ENCODE measurements at places on chromosomes 6 and 20. TPM values are rescaled to one million over a fixed set of nuclear protein-coding genes. Genes with fewer than 3 reads are reported as not detected.

Gene RNF217
- total RNA-seq = 0.90 TPM

Gene SPEF1
- total RNA-seq = not detected

Gene OR2J3
- total RNA-seq = not detected

Gene ENPP4
- 9.0 TPM for total RNA-seq

DNA sequence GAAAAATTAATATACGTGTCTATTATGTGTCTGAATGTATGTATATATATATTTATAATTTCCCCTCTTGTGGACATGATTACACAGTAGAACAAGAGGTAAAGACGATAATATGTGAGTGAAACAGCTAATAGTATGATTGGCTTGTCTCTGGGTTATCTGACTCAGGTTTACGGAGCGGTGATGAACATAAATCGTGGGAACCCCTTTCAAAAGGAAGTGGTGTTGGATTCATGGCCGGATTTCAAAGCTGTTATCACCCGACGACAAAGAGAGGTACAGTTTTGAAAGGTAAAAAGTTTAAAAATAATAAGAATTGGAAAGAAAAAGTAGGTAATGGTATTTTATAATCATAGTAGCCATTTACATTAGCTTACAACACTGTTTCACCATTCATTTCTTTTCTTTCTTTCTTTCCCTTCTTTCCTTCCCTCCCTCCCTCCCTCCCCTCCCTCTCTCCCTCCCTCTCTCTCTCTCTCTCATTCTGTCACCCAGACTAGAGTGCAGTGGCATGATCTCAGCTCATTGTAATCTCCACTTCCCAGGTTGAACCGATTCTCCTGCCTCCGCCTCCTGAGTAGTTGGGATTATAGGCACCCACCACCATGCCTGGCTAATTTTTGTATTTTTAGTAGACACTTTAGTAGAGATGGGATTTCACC lies 15.9 kb downstream of the GLYATL3 start:
- no peak for DNase-seq

GRCh38 chr20:38997622-38998021 lies 35.5 kb downstream of the DHX35 start:
- DNase-seq = peak; percentile 29

DNA sequence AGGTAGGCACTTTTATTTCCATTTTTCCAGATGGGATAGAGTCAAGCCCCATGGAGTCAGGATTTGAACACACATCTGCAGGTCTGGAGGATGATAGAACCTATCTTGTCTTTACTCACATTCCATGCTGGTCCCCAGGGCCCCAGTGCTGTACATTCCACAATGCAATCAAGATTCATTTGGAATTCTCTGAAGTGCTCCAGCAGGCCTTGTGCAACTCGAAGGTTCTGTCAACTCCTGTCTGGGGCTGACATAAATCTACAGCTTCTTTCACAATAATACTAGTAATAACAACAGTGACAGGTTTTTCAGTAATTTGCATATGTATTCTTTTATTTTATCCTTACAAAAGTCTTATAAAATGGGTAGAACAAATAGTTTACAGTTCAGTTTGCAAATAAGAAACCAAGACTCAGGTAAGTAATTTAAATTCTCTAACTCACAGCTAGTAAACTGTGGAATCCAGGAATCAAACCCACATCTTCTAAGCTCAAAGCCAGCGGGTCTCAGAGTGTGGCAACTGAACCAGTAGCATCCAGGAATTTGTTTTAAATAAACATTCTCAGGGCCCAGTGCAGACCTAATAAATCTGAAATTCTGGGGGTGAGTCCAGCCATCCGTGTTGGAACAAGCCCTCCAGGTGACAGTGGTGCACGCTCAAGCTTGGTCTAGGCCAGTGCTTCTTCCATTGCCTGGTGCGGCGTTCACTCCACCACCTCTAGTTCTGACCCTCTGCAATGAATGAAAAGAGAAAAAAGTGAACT lies 137.0 kb upstream of the TNFAIP3 start:
- DNase-seq = no peak

DNA sequence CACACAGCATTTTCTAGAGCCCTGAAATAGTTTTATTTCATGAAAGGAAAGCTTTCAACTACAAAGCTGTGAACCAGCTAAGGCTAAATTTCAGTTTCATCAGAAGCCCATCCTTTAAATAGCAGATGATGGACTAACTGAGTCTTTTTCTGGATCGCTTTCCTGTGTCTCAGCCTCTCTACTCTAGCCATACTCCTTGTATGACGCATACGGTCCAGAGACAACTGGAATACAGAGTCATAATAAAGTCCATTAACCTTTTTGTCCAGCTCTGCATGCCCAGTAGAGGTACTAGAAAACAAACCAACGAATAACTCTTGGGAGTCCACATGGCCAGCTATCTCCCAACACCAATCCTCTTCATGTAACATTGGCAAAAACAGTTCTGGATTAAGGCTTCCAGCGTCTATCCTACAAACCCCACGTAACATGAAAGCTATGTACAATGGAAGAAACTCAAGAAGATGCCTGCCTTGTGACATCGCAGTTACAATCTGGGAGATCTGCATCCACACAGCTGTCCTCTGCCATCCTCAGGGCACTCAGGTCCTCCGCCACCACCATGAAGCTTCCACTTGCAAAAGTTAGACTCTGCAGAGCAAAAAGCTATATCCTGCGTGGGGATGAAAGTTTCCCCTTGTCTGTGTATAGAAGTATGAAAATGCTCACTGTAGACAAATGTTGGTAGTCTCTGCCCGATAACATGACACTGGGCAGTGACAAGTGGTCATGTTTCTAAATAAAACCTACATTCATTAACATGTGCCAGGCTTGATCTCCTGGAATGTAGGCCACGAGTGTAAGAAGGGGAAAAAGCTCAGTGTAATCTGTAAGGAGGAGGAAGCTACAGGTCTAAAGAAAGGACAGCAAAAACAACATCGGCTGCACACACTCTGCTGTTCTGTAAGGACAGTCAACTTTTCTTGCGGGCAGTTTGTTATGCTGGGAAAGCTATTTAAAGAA lies 360.4 kb downstream of the ESR1 start:
- DNase-seq = no peak

DNA sequence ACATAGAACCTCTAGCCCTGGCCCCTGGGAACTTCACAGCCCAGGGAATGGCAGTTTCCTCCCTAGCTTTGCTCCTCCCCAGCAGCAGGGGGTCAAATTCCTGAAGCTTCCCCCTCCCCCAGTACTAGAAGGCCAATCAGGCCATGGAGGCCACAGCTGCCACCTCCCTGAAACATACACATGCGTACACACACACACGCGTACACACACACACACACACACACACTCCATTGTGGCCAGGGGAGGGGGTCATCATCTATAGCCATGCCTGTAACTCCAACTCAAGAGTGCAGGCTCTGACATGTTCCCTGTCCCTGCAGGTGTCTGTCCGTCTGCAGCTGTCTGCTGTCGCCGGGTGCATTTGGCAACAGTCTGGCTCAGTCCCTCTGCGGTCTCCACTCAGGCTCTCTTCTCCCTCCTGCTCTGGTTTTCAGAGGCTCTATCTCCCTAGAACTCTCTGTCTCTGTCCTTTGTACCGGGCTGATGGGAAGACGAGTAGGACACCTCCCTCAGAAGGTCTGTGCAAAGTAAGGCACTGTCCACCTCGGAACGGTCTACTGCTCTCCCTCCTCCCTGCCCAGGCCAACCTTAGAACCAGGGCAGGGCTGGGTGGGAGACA lies 1.4 kb downstream of the LRFN2 start:
- no peak for DNase-seq

DNA sequence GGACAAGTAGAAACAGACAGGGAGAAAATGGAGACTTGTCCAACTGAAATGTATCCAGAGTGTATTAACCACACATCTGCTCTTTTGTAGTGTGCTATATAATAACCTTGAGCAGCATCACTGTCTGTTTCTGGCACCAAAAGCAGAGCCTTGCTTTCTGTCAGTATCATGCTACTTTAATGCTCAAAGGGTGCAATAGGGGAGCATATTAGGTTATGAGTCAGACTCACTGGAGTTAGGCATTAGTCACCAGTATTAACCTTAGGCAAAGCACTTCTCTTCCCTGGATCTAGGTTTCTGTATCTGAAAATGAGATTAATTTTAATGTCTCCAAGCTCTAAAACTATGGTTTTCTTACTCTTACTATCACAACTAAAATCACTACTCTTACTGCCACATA lies 280.1 kb downstream of the TFAP2B start:
- no peak for DNase-seq

DNA sequence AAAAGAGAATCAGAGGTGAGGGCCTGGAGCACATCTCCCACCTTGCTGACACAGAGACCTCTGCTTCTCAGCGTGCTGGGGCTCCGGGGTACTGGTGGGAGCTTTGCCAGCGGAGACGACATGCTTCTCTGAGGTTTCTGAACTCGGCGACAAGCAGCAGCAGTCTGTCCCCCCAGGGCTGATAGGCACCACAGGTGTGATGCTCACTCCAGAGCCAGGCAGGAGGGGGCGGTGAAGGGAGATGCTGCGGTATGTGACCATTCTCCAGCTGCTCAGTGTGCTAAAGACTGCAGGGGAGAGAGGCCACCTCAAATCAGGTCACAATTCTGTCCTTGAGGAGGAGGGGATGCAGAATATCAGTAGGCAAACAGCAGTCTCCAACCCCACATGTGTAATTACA lies 219.9 kb downstream of the ALDH8A1 start:
- DNase-seq = no peak

- no peak for DNase-seq
Measured at GRCh38 chr20:5267092-5267491, 49.7 kb downstream of the PROKR2 start.

GRCh38 chr6:101462576-101462975 lies 69.1 kb downstream of the GRIK2 start:
- no peak for DNase-seq

- DNase-seq = no peak
Measured at GRCh38 chr6:25699649-25700048, 47.6 kb downstream of the SCGN start.

DNA sequence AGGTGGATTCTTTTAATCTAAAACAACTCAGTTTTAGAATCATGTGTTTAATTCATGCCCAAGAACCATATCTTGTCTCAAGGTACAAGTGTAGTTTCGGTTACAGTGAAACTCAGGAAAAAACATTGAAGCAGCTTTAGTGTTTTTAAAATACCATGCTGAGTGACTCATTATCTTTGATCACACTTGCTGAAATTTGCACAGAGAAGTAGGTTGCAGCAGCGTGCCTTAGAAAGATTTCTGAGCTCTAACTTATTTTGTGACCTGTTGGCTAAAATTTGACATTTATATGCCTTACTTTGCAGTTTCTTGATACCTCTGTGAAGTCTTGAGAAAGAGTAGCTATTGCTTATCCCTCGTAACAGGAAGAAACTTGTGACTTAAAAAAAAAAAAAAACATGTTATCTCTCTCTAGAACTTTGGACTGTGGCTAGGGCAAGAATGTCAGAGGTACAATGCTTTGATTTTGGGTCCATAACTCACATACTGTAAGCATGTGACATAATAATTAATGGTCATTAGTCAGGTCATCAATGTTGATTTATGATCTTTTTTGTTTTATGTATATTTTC lies 34.5 kb upstream of the FUCA2 start:
- no peak for DNase-seq

DNA sequence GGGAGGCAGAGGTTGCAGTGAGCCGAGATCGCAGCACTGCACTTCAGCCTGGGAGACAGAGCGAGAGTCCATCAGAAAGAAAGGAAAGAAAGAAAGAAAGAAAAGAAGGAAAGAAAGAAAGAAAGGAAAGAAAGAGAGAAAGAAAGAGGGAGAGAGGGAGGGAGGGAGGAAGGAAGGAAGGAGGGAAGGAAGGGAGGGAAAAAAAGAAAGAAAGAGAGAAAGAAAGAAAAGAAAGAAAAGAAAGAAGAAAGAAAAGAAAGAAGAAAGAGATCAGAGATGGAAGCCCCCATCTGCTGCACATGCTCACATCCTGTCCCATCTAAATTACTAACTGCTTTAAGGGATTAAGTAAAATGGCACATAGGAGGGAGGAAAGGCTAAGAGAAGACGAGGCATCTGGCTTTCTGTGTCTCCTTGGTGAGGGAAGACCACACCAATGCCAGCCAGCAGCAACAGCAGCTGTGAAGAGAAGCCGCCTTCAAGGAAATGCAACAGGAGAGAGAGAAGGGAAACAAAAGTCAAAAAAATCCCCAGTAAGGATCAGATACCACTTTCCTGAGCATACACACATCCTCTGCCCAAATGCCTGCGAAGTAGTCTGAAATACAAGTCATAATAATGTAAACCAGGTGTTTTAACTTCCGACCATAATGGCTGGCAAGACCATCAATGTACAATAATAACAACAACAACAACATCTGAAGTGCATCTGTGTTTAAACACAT lies 300.2 kb upstream of the JARID2 start:
- DNase-seq = no peak

GRCh38 chr20:36819659-36820058 lies 46.1 kb upstream of the DSN1 start:
- DNase-seq = no peak

- DNase-seq = no peak
Measured at GRCh38 chr6:166806217-166806838, 150.0 kb downstream of the RNASET2 start.

DNA sequence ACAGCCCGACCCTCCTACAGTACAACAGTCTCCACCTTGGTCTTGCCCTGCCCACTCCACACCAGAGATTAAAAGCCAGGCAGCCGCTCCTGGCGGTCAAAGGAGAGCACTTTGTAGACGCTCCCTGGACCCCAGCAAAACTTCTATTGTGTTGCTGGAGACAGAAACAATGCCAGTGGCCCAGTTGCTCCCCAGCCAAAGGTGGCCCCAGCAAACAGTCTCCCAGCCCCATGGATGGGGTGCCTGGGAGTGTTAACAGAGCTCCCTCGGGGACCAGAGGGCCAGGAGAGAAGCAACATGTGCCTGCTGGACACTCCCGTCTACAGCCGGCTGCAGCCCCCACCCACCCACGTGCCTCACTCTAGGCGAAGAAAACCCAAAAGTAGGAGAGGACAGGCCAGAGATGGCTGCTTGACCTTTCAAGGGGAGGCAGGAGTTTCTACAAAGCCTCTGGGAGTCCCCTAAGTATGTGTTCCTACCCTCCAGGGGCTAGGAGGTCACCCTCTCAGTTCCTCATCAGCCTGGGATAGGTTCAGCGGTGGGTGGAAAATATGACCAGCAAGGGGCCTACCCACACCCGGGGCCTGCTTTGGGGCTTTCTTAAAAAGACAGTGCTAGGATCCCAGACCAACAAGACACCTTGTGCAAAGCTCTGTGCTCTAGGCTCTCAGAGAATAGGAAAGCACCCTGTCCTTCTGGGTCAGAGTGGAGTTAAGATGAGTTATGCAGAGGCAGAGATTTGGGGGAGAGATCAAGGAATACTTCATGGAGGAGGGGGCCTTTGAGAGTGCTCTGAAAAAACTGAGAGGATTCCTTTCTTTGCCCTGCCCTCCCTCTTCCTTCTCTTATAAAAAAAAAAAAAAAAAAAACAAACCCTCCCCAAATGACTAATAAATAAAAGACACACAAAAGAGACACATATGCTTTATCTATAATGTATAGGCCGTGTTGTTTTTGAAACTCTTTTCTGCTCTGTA lies 19.0 kb upstream of the PREX1 start:
- no peak for DNase-seq

Measured in activated T-cell treated with anti-CD3 and anti-CD28 coated beads, Interleukin-2, amount 50 U/mL, for 4 hours (primary cell).